ENCODE measurements at places on chromosomes 3 and 15. TPM values are rescaled to one million over a fixed set of nuclear protein-coding genes. Genes with fewer than 3 reads are reported as not detected.

SMCO1 gene
- not detected for total RNA-seq

SPATA12 gene
- not detected for total RNA-seq

C3orf20 gene
- total RNA-seq = 0.07 TPM

TIMMDC1 gene
- total RNA-seq = 152 TPM

XYLB gene
- 5.7 TPM for total RNA-seq

NAALADL2 gene
- total RNA-seq = not detected

PAQR9 gene
- total RNA-seq = not detected

RAMAC gene
- 29.6 TPM for total RNA-seq

OTOL1 gene
- not detected for total RNA-seq

GPR156 gene
- not detected for total RNA-seq

CYP1A2 gene
- total RNA-seq = not detected

TTLL13 gene
- total RNA-seq = not detected

MPI gene
- 43.0 TPM for total RNA-seq

VIPR1 gene
- 5.4 TPM for total RNA-seq

GNB5 gene
- total RNA-seq = 19.2 TPM

ENTPD3 gene
- total RNA-seq = not detected

CPN2 gene
- not detected for total RNA-seq

GABRR3 gene
- not detected for total RNA-seq

B3GNT5 gene
- 10.0 TPM for total RNA-seq

Measured in CD8-positive, alpha-beta memory T cell (primary cell).